Caco-2 (cell line): ENCODE measurements at places on chromosomes 1 and 21. TPM values are rescaled to one million over a fixed set of nuclear protein-coding genes. Genes with fewer than 3 reads are reported as not detected.

DNA sequence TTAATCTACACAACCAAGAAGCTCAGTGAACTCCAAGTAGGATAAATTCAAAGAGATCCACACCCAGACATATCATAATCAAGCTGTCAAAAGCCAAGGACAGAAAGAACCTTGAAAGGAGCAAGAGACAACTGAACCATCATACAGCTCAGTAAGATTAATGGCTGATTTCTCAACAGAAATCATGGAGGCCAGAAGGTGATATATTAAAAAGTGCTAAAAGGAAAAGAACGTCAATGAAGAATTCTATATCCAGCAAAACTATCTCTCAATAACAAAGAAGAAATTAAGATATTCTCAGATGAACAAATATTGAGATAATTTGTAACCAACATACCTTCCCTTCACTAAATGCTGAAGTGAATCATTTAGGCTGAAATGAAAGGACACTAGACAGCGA is 161.8 kb downstream of the TRABD2B start:
- DNase-seq, result no peak
- H3K36me3 ChIP-seq, result no peaks in the 10 kb centered on the region
- no peak overlapping the region for H3K27ac ChIP-seq
- no peaks in the 10 kb centered on the region for H3K4me1 ChIP-seq
- H3K4me3 ChIP-seq, result no peak overlapping the region

DNA sequence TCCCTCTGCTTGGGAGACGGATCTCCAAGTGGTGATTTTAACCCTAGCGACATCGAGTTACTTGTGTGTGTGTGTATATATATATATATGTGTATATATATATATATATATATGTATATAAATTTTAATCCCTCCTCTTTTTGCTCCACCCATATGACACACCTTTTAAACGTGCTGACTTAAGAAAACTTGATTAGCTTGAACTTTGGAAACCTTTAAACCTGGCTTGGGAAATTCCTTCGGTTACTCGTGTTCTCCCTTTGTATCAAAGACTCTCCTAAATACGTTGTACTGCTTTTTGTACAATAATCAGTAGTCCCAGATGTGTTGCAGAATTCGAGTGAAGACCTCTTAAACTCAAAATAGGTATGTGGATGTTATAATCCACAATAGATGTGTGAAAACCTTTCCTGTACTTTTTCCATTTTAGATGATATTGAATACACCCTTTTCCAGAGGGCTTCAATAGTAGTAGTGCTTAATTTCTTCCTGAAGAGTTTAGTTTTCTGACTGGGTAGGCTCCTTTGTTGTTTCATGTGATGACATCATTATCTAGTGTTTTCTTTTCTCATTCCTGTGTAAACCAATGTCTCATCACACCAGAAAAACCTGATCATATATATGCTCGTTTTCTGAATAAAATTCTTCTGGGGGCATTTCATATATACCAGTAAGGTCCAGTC is 1.4 kb downstream of the RNF11 start:
- H3K4me3 ChIP-seq, result peak overlapping the region; percentile 69
- no peak for DNase-seq
- no peak overlapping the region for H3K27ac ChIP-seq
- no peaks in the 10 kb centered on the region for H3K4me1 ChIP-seq
- H3K27me3 ChIP-seq, result no peaks in the 10 kb centered on the region
- H3K36me3 ChIP-seq, result no peaks in the 10 kb centered on the region

- H3K27ac ChIP-seq, result no peak overlapping the region
- no peak overlapping the region for H3K4me3 ChIP-seq
- H3K4me1 ChIP-seq, result no peaks in the 10 kb centered on the region
- H3K27me3 ChIP-seq, result no peaks in the 10 kb centered on the region
- no peak for DNase-seq
Observed at GRCh38 chr1:243411472-243411871, 155.6 kb downstream of the SDCCAG8 start.

DNA sequence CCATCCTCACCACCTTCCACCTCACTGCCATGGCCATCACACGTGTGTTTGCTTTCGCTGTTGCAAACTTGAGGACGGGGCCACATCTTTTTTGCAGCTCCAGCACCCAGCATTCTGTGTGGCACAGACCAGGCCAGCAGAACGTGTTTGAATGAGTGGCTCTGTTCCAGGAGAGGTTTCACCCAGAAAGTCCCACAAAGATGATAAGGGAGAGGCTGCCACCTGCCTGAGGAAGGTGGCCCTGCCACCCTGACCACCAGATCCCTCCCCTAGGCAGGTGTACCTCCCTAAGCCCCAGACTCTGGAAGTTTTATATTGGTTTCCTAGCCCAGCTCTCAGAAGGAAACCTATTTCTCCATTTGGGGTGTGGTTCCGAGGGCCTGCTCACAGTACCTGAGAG is 252.1 kb downstream of the KAZN start:
- DNase-seq, result peak; percentile 1
- no peaks in the 10 kb centered on the region for H3K27me3 ChIP-seq
- H3K4me1 ChIP-seq, result peaks cover 4% of the 10 kb centered on the region
- H3K4me3 ChIP-seq, result no peak overlapping the region

The PLD5 gene
- total RNA-seq, result 1.3 and 1.8 TPM in 2 replicates

- no peaks in the 10 kb centered on the region for H3K27me3 ChIP-seq
- no peak overlapping the region for H3K27ac ChIP-seq
- H3K4me1 ChIP-seq, result no peaks in the 10 kb centered on the region
- no peaks in the 10 kb centered on the region for H3K36me3 ChIP-seq
Observed at GRCh38 chr1:50237056-50237455, 128.3 kb downstream of the ELAVL4 start.

DNA sequence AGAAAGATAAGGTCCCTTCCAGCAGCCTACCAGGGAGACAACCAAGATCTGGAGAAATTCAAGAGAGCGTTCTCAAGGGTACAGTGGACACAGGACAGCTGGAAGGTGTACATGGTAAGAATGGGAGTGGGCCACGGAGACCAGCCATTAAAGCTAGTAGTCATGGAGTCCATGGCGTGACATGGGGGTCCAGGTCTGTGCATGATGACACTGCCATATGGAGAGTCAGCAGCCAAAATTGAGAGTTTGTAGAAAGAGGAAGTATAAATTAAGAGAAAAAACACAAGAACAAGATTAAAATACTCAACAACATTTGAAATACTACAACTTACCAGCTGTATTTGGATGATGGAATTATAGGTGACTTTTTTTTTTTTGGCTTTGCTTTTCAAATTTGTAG is 7.9 kb upstream of the LORICRIN start:
- H3K4me3 ChIP-seq, result no peak overlapping the region
- DNase-seq, result no peak
- H3K4me1 ChIP-seq, result no peaks in the 10 kb centered on the region
- H3K27ac ChIP-seq, result no peak overlapping the region

The RGS4 gene
- 0.23 and 1.4 TPM in 2 replicates for total RNA-seq

GRCh38 chr1:231106347-231106746 is 55.5 kb upstream of the TRIM67 start:
- H3K4me1 ChIP-seq, result no peaks in the 10 kb centered on the region
- no peak overlapping the region for H3K27ac ChIP-seq
- H3K27me3 ChIP-seq, result no peaks in the 10 kb centered on the region
- no peaks in the 10 kb centered on the region for H3K36me3 ChIP-seq
- no peak overlapping the region for H3K4me3 ChIP-seq
- DNase-seq, result no peak

DNA sequence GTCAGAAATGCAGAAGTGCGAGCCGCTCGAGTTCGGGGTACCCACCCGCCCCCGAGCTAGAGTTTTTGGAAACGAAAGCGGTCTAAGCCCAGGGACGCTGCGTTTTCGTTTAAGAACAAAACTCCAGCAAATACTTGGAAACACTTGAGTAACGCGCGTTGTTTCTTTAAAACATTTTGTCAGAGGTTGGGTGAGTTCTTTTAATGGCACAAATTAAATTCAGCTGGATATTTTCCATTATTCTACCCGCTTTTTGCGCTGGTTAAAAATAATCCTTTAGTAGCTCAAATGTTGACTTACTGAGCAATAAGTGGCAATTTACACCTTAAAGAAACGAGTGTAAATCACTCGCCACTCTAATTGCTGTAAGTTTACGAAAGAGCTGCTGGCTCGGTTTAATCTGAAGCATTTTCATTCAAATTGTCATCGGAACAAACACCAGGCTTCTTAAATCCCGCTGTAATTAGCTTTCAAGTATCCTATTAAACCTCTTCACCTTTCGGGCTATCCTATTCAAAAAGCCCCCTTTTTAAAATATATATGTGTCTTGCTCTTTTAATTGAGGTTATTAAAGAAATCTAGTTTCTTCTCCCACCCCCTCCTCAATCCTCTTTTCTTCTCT is 1.5 kb downstream of the LHX8 start:
- no peak overlapping the region for H3K4me3 ChIP-seq
- no peak for DNase-seq
- no peaks in the 10 kb centered on the region for H3K36me3 ChIP-seq
- H3K4me1 ChIP-seq, result no peaks in the 10 kb centered on the region
- no peaks in the 10 kb centered on the region for H3K27me3 ChIP-seq
- H3K27ac ChIP-seq, result no peak overlapping the region

The SPATA21 gene
- total RNA-seq, result not detected in 2 replicates

- no peak for DNase-seq
- H3K4me3 ChIP-seq, result no peak overlapping the region
Observed at GRCh38 chr1:89760496-89760895, 60.3 kb upstream of the LRRC8D start.

DNA sequence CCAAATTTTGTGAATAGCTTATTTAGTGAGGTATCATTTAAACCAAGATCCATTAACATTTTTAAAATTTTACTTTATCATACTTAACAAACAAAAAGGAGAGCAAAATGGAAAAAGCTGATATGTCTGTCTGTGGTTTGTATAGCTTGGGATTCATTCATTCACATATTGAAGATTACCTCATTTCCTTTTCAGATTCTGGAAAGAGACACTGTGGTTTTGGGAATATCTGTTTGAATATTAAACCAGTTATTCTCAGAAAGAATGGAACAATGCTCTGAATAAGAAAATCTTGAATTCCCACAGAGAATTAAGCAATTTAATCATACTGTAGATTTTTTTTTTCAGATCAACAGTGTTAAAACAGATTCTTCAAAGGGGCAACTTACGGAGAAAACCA is 93.8 kb upstream of the PRDX6 start:
- no peak for DNase-seq
